ENCODE measurements at places on chromosomes 11 and 22.

DNA sequence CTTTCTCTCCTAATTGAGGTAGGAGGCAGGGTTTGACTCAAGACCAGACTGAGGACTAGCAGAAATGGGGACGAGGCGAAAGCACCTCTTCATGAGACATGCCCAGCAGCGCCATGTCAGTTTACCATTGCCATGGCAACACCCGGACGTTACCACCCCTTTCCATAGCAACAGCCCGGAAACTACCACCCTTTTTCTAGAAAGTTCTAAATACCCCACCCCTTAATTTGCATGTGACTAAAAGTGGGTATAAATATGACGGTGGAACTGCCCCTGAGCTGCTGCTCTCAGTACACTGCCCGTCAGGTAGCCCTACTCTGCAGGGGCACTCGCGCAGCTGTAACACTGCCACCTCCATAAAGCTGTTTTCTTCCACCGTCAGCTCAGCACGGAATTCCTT, 5.9 kb upstream of the RAC2 start:
- DNase-seq, result no peak

DNA sequence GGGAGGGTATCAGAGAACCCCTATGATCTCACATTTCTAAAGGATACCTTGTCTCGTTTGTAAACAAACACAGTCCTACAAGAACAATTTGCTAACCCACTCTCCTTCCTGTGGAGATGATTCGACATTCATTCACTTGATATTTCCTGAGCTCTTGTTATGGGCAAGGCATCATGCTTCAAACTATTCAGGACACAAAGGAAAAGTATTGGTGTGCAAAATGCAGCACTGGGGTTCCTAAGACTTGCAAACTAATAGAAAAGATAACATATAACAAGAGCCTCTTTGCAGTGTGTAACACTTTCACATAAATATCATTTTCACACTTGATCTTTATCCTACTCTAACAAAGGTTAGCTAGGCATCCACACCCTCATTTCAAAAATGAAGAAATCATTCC, 211.5 kb upstream of the BLID start:
- no peak for DNase-seq

- no peak for DNase-seq
Measured at GRCh38 chr22:17587629-17588028, 24.3 kb downstream of the SLC25A18 start.

DNA sequence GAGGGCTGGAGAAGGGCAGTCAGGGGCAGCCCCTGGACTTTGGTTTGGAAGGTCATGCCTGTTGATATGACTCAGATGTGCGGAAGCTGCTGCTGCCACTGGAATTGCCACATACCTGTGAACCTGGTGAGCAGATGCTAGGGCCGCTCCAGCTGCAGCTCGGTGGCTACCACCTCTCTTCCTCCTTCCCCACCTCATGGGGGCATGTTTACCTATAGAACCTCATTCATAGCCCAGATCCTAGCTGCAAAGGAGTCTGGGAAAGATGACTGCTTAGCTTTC, 17.5 kb upstream of the TSPAN18 start:
- no peak for DNase-seq

DNA sequence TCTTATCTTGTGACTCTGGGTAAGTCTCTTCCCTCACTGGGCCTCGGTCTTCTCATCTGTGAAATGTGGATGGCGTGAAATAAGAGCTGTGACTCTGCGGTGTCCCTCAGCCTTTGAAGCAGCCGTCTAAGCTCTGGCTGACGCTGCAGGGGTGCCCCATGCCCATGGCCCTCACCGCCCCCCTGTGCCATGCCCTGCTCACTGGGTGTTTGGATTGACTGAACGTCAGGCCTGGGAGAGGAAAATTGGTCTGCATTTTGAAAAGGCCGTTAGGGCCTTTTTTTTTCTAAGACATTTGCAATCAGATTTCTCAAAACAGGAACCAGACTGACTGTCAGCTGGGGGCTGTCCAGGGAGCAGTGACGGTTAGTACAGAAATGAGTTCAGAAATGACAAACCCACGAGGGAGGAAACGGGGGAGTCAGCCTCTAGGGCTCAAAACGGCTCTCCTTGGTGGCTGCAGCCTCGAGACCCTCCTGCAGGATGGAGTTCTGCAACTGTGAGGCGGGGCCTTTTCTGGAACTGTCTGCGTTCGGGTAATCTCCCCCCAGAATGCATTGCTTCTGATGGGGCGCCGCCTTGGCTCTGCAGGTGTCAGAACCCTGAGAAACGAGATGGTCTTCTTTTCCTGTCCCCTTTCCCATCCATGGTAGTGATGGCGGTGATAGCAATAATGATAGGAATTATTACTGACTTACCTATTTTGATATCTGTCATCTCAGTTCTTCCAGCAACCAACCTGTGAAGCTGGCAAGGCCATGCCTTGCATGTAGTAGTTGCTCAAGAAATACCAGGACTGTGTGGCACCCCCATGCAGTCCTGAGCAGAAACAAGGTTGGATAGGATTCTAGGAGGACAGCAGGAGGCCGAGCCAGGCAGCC, 2.0 kb downstream of the GRK2 start:
- no peak for DNase-seq

- DNase-seq, result no peak
Measured at GRCh38 chr11:44570411-44571155, 5.1 kb downstream of the CD82 start.

DNA sequence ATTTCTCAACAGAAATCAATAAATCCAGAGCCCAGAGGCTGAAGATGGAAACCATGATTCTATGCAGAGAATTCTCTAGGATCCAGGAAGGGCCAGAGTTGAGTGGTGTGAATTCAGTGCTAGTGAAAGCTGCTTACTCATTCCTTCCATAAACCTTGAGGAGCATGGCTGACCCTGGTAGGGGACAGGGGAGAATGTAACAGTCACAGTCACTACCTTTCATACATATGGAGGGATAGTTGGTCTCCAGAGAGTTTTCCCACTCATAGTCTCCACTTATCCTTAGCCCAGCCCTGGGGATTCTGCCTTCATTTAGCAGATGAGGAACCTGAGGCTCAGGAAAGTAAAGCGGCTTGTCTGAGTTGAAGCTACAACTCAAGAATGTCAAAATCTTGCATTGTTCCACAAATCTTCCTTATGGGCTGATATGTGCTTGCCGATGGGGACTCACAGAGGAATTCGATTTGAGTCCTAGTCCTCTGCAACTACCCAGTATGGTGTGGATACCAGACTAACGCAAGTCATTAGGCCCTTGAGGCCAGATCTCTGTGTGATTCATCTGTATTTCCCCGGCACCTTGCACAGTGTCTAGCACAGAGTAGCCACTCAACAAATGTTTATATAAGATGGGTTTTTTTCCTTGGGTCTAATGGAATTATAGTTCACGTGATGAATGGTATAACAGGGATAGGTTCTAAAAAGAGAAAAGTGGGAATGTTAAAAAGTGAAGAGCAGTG, 3.7 kb upstream of the ANAPC15 start:
- DNase-seq, result no peak

GRCh38 chr22:20463324-20464095, 25.9 kb upstream of the SCARF2 start:
- DNase-seq, result no peak

- DNase-seq, result no peak
Measured at GRCh38 chr22:27802346-27803073, 954 bp upstream of the MN1 start.

GRCh38 chr11:2301631-2302305, at the start of the genes C11orf21 and TSPAN32:
TSS of gene C11orf21 (minus strand) at chr11:2301918. CDS start at chr11:2301808, 110 bp downstream.
TSS of gene TSPAN32 (plus strand) at chr11:2302013. CDS start at chr11:2302150, 137 bp downstream.
- DNase-seq, result no peak

DNA sequence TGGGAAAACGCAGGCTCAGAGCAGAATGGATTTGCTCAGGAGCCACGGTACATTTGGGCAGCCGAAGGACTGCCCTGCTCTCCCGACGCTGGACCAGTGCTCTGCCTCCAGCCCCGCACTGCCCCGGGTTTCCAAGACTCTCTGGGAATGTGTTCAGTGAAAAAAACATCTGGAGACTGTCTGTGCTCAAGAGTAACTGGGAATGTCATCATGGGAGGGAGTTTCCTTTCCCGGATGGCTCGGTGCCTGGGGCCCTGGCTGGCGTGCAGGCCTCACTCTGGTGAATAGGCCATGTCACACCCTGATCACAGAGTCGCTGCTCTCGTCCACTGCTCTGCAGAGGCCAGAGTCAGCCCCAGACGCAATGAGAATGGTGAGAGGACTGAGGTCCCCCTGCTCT, 9.8 kb upstream of the APOL6 start:
- no peak for DNase-seq

DNA sequence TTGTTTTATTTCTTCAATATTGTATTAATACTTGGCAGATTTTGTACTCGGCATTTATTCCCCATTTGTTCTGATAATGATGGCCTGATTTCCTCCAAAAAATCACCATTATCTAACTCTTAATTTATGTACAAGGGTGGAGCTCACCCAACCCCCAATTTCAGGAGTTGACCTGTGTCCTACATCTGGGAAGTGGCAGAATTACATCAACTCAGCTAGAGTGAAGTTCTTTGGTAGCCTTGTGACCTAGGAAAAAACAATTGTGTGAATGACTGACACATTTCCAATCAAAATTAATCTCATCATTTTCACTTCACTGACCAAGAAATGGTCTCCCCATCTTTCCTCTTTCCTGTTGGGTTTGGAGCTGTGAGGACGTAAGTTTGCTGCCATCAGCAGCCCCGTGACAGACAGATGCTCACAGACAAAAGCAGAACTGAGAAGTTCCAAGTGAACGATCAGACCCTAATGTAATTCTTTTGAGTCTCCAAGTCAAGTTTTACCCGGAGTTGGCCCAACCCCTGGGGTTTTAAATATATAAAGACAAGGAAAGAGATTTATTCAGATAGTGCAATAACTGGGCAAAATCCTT, 16.6 kb upstream of the MS4A6E start:
- no peak for DNase-seq

- DNase-seq, result no peak
Measured at GRCh38 chr11:64126796-64127195, 39.1 kb downstream of the MACROD1 start.

DNA sequence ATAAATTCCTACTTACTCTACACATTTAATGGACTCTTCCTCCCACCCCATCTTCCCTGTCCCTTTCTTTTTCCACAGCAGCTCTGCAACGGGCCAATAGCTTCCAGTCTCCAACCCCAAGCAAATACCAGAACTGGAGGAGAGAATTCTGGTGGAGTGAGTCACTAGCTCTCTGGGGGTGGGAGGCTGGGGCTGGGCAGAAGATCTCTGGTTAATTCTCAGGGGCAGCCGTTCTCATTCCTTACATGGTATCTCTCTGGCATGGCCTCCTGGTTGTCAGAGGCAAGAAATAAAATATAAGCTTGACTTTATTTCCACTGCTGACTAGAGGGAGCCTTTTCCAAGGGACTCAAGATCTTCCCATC, 90.4 kb upstream of the PARVA start:
- no peak for DNase-seq

DNA sequence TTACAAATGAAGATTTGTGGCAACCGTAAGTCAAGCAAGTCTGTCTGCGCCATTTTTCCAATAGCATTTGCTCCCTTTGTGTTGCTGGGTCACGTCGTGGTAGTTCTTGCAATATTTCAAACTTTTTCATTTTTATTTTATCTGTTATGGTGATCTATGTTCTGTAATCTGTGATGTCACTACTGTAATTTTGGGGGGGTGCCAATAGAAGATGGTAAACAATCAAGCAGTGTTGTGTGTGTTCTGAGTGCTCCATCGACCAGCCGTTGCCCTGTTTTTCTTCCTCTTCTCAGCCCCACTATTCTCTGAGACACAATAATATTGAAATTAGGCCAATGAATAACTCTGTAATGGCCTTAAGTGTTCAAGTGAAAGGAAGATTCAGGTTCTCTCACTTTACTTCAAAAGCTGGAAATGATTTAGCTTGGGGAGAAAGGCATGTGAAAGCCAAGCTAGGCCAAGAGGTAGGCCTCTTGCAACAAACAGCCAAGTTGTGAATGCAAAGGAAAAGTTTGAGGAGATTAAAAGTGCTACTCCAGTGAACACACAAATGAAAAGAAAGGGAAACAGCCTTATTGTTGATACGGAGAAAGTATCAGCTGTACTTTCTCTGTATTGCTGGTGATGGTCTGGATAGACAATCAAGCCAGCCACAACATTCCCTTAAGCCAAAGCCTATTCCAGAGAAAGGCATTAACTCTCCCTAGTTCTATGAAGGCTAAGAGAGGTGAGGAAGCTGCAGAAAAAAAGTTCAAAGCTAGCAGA, 7.5 kb downstream of the ZC3H12C start:
- DNase-seq, result no peak

DNA sequence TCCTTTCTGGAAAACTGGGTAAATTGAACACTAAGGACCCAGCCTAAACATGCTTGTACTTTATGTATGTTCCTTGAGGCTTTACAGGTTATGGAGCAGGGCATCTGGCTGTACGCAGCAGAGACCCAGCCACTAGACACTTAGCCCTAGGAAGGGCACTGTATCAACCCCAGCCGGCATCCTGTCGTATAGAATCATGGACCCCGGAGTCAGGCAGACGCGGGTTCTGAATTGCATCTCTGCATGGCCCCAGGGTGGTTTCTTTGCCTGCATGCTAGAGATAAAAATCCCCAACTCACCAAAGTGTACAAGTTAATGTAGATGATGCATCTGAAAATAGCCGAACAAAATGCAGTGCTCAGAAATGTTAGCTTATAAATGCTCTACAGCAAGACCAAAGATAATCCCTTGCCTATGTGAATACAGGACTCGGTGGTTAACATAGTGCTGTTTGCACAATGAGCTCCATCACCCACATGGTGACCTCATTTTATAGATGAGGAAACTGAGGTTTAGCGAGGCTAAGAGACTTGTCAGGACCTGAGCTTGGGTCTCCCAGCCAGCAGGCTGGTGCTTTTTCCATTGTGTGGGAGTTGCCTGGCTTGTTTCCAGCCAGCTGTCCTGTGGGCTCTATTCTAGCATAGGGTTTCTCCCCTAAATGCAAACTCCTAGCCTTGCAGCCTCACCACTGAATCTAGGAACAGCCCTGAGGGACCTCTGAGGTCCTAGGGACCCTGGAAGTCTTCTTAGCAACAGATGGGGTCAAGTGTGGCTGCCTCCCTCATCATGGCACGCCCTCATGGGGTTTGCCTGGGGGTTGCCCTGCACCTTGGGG, 7.3 kb downstream of the CD6 start:
- no peak for DNase-seq

- DNase-seq, result no peak
Measured at GRCh38 chr11:125946712-125947418, 1.0 kb downstream of the VSIG10L2 start.

DNA sequence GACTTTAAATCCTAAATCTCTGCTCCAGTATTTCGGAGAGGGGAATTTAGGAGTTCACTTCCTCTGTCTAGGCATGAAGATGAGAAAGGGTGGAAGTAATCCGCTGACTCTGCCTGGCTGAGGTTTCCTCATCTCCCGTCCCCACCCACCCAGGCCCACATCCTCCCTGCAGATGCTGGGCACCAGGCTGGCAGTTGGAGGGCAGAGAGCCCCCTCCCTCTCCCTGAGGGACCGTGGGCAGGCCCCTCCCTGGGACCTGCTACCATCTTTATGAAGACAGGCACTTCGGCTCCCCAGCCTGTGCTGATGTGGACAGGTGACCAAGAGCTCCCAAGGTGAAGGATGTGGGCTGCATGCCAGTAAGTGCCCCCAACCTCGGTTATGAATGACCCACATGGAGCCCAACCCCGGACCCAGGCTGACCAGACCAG, 6.7 kb downstream of the CASTOR1 start:
- DNase-seq, result no peak
